ENCODE measurements at places on chromosomes 6 and 20. TPM values are rescaled to one million over a fixed set of nuclear protein-coding genes. Genes with fewer than 3 reads are reported as not detected.

- no peak overlapping the region for H3K27ac ChIP-seq
- no peaks in the 10 kb centered on the region for H3K36me3 ChIP-seq
- H3K4me3 ChIP-seq, result no peak overlapping the region
Measured at GRCh38 chr6:151176911-151177770, 62.6 kb upstream of the AKAP12 start.

- H3K4me1 ChIP-seq, result no peaks in the 10 kb centered on the region
- H3K4me3 ChIP-seq, result no peak overlapping the region
- no peaks in the 10 kb centered on the region for H3K27me3 ChIP-seq
- H3K27ac ChIP-seq, result no peak overlapping the region
Measured at GRCh38 chr20:53302695-53303412, 290.8 kb downstream of the ZNF217 start.

- no peak for DNase-seq
- no peak overlapping the region for H3K27ac ChIP-seq
- no peaks in the 10 kb centered on the region for H3K36me3 ChIP-seq
Measured at GRCh38 chr6:168300975-168301647, 18.5 kb downstream of the DACT2 start.

Gene CD109
- total RNA-seq, result 3.9 TPM

Gene BMP2
- 2.9 TPM for total RNA-seq

Measured in psoas muscle (tissue), 8 donors.